Putamen (tissue), 1 donor: ENCODE measurements at places on chromosomes 16 and 17.

DNA sequence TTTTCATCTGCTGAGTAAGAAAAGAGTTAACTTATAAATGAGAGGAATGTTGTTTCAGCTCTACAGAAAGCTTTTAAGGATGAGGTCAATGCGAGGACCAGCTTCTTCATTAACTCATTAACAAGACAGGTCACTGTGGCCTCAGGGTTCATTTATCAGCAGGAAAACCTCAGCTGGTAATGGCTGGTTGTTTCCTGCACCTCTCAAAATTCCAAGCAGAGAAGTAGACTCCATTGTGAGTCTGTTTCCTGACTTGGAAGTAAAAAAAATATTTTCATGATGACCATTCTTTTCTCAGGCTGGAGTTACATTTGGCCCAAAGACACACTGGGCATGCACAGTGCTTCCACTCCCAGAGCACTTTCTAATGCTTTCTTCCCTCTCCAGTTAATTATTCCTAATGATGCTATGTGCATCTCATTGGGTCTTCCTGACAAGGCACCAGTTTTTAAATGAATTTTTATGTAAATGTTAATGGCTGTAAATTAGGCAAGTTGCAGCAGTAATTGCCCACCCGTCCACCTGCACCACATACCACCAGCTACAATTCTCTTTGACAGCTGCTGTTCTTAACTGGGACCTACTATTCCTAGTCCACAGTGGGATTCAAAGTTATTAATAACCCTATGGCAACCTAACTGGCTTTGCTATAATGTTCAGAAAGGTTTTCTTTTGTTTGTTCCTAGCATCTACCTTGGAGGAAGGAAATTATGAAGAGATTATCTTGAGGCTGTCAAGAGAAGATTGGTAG lies 89.5 kb upstream of the BCAR1 start:
- no peak for DNase-seq

DNA sequence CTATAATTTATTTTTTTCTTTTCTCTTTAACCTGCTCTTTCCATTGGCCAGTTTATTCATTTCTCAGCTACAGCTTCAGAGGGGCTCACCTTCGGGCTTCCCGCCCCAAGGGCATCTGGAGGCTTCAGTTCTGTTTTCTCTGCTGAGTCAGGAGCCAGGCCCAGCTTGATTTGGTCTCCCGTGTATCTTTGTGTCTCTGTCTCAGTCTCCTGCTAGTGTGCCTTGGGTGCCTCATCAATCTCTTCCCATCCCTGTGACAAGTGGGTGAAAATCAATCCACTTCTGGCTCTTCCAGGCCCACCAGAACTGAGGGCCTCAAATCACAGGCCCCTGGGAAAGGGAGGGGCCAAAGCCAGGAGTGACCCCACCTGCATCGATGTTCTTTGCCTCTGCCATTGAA lies 72.1 kb downstream of the CCDC182 start:
- DNase-seq, result no peak

DNA sequence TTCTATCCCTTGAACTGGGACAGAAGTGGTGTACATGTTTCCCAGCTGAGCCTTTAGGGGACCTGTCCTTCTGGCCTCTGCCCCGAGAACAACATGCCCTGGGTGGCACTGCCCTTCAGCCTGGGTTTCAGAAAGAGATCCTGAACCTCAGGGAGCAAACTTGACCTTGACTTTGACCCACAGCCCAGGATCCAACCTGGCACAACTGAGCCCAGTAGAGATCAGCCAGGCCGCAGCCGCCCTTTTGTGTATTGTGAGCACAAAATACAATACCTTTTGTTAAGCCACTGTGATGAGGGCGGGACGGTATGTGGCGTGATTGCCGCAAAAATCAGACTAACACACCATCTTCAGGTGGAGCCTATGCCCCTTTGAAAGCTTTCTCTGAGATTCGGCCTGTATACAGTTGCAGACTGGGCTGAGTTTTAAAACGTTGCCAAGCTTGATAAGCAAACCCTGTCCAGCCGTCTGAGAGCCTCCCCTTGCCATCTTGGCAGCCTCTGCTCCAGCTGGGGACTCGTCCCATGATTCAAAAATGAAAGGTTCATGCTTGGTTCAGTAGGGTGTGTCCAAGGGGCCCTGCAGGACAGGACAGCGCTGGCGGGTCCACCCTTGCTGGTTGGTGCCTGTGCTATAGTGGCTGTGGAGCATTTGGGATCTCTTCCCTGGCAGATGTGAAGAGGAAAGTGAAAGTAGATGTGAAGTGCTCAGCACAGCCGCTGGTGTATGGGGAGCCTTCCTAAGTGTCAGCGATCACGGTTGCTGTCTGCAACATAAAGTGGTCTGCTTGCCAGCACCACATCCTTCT lies 40.3 kb downstream of the FOXL1 start:
- no peak for DNase-seq

- DNase-seq, result no peak
Measured at GRCh38 chr17:28470266-28470913, 3.1 kb upstream of the SLC13A2 start.

DNA sequence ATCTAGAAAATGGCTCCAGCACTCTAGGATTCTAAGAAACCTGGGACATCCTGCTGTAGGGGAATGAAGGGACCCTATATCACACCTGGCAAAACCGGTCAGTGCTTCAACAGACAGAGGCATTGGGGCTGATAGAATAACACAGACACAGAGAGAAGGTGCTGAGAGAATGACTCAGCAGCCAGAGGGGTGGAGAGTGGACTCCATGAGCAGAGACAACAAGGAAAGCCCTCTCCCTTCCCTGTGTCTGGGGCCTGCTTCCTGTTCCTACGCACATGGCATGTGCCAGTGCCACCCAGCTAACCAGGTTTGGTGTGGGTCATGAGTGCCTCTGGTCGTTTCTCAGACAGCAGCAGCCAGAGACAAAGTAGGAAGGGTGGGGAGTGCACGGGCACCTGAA lies 140.3 kb downstream of the CCT6B start:
- no peak for DNase-seq

DNA sequence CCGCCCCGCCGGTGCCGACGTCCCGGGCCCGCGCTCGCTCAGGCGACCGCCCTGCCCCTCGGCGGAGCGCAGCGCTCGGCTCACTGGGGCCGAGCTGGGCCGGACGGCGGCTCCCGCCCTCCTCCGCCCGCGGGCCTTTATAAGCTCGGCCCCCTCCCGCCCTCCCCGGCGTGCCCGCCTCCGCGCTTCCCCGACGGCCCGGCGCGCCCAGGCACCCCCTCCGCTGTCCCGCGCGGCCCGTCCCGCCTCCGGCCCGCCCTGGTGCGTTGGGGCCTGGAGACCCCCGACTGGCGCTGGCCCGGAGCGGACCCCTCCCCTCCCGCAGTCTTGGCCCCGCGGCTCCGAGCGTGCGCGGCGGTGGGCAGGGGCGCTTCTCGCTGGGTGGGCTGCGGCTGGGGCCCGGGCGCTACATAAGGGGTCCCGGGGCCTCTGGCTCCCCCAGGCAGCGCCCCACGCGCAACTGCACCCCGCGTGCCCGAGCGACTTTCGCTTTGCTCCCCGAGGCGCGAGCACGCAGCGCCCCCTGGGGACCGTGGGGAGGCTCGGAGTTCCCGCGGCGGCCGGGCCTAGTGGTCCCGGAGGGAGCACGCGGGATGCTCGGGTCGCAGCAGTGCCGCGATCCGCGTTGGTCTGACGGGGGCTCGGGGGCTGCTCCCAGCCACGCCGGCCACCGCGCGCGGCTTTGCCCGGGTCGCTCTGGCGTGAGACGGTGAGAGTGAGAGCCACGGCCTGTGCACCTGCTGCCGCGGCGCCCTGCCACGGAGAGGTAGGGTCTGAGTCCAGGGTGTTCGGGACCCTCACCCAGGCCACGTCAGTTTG lies at the start of gene PIEZO1:
PIEZO1 (minus strand) TSS at position 115 of the 819 bp plus-strand sequence. CDS start 256 bp downstream, outside the sequence.
- no peak for DNase-seq
